Stimulated activated CD4-positive, alpha-beta T cell treated with anti-CD3 and anti-CD28 coated beads, Interleukin-1b, Interleukin-23, amount 100 ng/mL, for 4 hours (primary cell): ENCODE measurements at places on chromosomes 5 and 9.

- no peak for DNase-seq
Measured at GRCh38 chr9:78047106-78047505, 15.5 kb upstream of the GNAQ start.

DNA sequence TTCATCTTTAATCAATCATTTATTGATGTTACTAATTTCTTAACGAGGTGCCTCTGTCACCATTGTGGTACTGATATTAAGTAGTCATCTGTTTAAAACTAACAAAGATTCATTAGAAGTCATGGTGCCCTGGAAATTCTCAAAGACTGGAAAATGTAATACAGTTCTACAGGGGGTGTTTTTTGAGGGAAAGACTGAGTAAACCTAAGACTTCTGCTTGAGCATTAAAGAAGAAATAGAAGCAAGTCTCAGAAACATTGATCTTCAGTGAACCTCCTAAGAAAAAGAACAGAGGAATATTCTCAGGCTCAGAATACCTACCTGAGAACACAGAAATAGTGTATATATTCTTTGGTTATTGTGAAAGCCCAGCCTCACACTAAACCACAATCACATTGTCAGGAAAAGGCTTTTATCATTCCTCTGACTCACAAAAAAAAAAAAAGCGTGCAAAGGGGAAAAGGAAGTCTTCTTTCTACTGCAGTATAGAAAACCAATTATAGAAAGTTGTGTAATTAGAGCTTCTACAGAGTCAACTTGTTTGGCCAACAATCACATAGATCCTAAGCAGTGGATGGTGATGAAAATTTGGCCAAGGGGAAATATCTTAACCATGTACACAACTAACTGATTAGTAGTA, 60.8 kb downstream of the HINT1 start:
- DNase-seq: no peak

- no peak for DNase-seq
Measured at GRCh38 chr5:178455480-178455835, 134.7 kb downstream of the COL23A1 start.

GRCh38 chr5:158430166-158430797, 571.3 kb upstream of the CLINT1 start:
- DNase-seq: no peak

GRCh38 chr5:115320006-115320405, 23.6 kb upstream of the CCDC112 start:
- DNase-seq: no peak

DNA sequence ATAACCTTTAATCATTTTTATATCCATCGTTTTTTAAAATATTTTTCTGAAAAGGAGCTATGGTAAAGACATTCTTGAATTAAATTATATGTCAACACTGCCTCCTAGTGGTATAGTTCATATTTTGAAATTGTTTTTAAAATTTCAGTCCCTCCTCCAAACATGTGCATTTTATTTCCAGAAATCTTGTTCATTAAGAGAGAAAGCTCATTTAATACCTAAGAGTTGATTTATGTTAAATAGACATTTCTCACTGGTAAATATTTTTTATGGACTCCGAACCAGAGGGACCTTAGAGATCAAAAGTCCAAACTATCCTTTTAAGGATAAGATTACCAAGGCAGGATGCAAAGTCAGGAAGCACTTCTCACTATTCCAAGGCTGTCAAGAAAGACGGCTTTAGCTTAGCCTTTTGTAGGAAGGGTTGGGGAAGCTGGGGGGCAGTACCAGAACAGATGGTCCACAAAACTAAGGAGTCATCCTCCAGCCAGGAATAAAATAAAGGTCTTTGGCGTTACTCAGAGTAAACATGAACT, 21.6 kb downstream of the BHMT start:
- DNase-seq: no peak

- DNase-seq: no peak
Measured at GRCh38 chr5:155023320-155023719, 9.8 kb downstream of the KIF4B start.

DNA sequence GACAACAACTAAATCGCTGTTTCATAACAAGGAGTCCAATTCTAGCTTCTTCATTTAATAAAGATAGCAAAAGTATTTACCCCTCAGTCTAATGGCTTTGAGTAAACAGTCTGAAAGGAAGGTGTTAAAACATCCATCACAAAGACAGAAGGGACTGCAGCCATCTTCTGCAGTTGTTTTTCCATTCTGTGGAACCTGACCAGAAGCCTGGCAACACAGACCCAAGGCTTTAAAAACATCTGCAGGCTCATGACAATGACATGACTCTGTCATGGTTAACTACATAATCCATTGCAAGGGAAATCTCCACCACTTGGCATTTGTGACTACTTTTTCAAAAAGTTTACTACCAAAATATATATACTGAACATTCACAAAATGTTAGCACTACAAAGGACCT, 51.9 kb downstream of the ELL2 start:
- no peak for DNase-seq

- no peak for DNase-seq
Measured at GRCh38 chr5:176700239-176700847, 53.1 kb downstream of the TSPAN17 start.

DNA sequence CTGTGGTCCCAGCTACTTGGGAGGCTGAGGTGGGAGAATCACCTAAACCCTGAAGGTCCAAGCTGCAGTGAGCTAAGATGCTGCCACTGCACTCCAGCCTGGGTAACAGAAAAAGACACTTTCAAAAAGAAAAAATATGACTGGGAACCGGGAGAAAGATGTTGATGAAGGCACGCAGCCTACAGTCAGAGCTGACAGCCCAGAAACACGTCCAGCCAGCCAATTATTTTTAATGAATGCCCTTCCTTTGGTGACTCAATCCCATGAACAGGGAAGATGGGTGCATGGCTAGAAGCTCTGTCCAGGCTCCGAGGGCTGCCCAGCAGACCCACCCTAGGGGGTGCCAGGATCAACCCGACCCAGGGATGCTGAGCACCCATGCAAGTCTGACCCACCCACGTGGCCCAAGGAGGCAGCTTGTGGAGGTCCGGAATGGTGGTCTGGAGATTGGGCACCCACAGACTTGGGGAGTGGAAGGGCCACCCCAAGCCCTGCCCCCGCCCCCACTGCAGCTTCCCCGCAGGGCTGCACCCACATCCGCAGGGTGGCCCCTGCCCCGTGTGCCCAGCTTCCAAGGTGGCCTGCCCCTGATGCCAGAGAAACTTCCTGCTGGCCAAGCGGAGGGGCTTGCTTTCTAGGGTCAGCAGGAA, 51.0 kb downstream of the ADAMTS2 start:
- no peak for DNase-seq

DNA sequence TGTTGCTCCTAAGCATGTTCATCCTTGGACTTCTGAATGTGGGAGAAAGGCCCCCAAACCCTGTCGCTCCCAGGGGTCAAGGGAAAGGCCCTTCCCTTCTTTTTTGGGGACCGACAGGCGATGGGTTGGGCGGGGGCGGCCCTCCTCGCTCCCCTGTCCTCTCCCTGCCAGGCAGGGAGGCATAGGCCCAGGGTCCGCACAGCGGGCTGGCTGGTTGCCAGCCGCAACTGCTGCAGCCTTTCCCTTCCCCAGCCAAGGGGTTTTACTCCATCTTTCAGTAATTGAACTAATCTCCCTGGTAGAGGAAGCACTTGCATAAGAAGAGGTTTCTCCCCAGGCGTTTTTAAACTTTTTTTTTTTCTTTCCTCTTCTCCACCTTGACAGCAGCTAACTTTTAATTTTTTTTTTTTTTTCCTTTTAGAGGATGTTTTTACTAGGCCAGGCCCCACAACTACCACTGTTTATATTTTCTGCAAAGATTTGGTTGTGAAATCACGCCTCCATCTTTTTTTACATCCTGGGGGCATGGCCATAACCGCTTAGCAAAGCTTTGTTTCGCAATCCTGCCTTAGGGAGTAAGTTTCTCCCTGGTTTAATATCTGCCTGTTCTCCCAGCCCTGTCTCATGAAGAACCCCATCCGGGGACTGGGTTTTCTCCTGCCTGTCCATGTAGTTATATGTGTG, 216.9 kb upstream of the ZNF608 start:
- no peak for DNase-seq

GRCh38 chr5:156486394-156487238, 159.7 kb downstream of the SGCD start:
- DNase-seq: no peak

DNA sequence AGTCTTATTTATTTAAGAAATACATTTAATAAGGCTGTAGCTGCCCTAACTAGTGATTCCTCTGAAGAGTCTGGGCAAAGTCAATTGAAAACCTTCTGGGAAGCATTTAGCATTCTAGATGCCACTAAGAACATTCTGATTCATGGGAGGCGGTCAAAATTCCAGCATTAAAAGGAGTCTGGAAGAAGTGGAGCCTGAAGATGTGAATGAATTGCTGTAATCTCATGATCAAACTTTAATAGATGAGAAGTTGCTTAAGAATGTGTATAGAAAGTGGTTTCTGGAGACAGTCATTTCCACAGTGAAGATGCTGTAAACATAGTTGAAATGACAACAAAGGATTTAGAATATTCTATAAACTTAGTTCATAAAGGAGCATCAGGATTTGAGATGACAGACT, 61.4 kb downstream of the WDR41 start:
- DNase-seq: no peak

- no peak for DNase-seq
Measured at GRCh38 chr5:10761933-10762775, 1.1 kb upstream of the DAP start.

GRCh38 chr5:82259172-82259800, 18.9 kb downstream of the RPS23 start:
- DNase-seq: no peak

- no peak for DNase-seq
Measured at GRCh38 chr5:151696470-151697061, 9.9 kb upstream of the SPARC start.

DNA sequence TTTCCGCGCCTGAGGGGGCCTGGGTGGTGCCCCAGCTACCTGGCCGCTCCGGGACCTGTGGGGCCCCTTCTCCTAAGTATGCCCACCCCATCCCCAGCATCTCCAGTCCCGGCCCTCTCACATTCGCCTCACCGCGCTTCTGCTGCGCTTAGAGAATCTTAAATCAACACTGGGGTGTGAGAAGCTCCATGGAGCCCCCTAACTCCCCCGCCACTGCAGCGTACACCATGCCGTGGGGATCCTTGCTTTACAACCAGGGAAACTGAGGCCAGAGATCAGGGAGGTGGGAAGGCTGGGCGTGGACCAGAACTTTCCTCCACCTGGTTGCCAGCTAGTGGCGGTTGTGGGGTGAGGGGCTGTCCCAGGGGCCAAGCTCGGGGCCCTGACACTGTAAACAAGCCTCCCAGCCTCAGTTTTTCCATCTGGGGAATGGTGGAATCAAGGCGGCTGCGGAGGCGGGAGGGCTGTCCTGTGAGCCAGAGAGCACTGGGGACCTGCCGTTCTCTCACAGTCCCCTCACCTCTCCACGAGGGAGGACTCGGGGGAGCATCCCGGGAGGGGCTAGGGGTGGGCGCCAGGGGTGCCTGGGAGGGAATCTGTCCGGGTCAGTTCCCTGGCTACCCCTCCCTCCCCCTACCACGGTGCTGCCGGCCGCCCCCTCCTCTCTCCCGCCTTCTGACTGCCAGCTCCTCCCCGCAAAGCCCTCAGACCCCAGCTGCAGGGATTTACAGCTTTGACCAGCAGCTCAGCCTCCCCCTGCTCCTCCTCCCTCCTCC, 161.2 kb downstream of the C9orf50 start:
- DNase-seq: no peak

DNA sequence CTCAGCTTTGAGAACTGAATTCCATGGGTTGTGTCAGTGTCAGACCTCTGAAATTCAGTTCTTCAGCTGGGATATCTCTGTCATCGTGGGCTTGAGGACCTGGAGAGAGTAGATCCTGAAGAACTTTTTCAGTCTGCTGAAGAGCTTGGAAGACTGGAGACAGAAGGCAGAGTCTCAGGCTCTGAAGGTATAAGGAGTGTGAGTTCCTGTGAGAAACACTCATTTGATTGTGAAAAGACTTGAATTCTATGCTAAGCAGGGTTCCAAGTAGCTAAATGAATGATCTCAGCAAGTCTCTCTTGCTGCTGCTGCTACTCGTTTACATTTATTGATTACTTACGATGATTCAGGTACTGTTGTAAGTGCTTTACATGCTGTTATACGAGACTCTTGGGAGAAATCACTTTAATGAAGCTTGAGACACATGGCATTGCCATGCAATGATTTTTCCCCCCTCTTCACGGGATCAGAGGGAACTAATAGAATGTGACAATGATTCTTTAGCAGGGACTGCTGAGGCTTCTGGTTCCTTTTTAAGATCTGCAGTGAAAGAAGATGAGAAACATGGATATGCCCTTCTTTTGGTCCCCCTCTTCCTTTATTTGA, 63.8 kb downstream of the PTTG1 start:
- DNase-seq: no peak

DNA sequence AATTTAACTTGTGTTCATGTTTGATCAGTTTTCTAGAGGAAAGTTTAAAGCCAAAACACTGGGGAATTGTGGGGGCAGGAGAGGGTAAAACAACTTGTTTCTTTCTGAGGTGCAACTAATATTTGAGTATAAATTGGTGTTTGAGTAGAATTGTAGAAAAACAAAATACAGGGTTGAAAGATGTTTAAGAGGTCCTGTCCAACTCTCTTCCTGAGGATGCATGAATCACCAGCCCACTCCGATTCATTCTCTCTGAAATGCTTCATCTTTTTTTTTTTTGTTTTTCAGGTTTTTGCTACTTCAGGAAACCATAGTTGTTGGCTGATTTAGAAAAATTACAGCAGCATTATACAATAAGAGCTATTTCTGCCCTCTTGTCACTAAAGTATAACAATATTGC, 42.4 kb upstream of the TMC1 start:
- DNase-seq: no peak

GRCh38 chr5:76867038-76867437, 17.2 kb downstream of the S100Z start:
- DNase-seq: no peak

GRCh38 chr5:25414742-25415141, 770.0 kb upstream of the CDH10 start:
- DNase-seq: no peak

DNA sequence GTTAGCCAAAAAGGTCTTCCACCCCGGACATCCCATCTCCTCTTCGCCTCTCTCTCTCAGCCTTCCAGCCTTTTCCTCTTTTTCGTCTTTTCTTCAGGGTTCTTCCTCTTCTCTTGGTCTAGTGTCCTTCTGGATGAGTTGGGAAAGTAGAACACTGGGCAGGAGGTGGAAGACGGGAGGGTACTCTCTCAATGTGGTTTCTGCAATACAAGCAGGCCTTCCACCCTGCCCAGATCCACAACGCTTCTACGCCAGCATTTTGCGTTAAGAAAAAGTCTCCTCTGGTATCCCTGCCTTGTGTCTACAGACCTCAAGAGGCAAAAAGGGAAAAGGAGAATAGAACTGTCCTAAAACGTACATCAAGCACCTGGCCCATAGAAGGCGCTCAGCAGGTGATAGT, 587.8 kb downstream of the BNC2 start:
- DNase-seq: no peak

DNA sequence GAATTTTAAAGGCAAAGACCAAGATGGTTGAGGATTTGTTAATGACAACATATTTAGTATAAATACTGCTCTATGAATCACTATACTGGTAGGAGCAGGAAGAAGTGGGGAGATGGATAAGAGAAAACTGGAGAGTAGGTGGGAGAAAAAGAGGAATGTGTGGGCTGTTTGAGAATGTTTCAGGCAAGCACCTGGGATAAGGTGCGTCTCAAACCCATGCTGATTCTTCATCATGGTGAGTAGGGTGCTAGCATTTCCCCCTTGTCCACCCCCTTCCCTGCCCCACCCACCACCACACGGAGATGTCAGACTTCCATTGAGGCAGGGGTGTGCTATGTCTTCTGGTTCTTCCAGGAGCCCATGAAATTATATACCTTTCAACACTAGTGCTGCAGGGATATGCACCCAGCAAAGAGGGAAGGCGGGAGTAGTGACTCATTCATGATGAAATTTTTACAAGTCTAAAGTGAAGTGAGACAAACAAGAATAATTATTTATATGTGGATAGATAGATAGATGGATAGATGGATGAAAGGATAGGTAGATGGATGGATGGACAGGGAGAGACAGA, 54.3 kb downstream of the MTX3 start:
- no peak for DNase-seq
